CMK (cell line): ENCODE measurements at places on chromosomes 5 and 9.

DNA sequence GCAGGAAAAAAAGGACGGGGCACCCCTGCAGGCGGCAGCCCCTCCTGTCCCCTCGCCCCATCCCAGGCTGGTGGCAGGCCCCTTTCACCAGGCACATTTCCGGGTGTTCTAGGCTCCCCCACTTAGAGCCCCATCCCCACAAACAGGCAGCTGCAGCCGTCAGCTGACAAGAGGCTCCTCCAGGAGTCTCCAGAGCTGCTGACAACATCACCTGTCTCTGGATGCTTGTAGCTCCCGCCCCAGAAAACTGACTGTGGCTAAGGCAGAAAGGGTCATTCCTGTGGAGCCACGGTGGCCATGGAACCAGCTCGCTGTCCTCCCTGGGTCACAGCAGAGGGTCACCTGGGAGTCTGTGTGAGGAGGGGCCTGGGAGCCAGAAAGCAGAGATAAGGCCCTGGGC lies 50.9 kb downstream of the HMCN2 start:
- no peak for DNase-seq

DNA sequence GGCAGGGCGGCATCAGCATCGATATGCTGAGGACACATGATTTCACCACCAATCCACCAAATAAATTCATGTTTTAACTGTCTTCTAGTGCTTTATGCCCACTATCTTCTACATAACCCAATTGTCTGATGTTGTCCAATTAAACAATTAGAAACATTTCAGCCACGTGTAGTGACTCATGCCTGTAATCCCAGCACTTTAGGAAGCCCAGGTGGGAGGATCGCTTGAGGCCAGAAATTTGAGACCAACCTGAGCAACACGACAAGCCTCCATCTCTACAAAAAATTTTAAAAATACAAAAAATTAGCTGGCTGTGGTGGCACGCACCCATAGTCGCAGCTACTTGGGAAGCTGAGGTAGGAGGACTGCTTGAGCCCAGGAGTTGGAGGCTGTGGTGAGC lies 128.1 kb downstream of the MYO10 start:
- DNase-seq, result no peak

DNA sequence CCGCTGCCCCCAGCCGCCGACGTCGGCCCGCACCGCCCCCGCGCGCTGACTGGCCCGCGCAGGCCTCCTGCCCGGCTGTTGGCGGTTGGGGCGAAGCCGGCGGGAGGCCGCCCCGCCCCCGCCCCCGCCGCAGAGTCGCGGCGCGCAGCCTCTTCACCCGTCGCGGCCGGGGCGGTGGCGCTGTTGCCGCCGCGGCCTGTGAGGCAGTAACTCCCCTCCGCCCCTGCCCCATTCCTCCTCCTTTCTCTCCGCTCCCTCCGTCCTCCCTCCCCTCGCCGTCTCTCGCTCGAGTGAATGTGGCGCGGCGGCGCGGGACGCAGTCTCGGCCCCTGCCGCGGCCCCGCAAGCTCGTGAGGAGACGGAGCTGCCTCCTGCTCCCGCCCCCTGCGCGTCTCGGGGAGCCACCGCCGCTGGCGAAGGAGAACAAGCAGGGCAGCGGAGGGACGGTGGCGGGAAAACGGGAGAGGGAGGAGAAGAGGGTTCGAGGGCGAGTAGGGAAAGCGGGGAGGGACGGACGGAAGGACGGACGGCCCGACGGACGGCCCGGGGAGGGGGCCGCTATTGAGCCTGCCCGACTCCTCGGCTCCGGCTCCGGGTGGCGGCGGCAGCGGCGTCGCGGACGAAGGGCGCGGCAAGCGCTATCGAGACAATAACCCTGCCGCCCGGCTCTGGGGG lies 637 bp upstream of the ERBIN start:
- DNase-seq, result peak; percentile 69

DNA sequence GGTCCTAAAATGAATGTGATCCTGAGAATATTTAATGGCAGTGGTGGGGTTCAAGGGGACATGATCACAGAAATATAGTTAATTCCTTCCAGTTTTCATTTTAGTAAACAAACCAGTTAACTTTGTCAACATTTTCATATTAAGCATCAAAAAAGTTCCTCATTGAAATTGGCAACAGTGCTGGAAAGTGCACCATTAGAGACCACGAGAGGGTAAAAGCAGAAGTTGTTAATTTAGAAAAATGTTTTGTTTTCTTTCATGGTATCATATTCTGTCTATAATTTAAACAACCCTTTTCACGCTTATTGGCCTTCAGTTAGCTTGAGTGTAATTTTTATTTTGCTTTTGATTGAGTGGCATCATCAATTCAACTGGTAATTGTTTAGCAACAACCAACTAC lies 11.9 kb downstream of the GIN1 start:
- DNase-seq, result no peak

- DNase-seq, result no peak
Measured at GRCh38 chr9:76609285-76610010, 150.5 kb downstream of the GCNT1 start.

DNA sequence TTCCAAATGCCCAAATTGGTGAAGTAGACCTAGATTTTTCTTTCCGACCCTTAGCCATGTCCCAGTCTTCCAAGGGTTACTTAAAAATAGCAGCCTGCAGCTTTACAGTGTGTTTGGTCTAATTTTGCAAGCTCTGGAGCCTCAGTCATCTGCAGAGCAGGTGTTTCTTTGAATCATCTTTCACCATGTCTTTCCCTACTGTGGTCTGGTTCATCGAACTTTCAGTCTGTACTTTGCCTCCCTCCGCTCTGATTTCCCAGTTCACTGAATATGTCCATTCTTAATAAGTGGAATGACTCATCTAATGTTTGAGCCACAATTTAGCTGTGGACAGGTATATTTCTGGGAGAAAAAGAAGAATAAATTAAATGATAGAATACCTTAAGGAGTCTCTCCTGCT lies 1060.7 kb downstream of the EFNA5 start:
- DNase-seq, result no peak

- no peak for DNase-seq
Measured at GRCh38 chr9:134214766-134215419, 50.5 kb upstream of the RNU6ATAC start.

GRCh38 chr5:176171171-176171760 lies 67.0 kb upstream of the SIMC1 start:
- DNase-seq, result no peak

DNA sequence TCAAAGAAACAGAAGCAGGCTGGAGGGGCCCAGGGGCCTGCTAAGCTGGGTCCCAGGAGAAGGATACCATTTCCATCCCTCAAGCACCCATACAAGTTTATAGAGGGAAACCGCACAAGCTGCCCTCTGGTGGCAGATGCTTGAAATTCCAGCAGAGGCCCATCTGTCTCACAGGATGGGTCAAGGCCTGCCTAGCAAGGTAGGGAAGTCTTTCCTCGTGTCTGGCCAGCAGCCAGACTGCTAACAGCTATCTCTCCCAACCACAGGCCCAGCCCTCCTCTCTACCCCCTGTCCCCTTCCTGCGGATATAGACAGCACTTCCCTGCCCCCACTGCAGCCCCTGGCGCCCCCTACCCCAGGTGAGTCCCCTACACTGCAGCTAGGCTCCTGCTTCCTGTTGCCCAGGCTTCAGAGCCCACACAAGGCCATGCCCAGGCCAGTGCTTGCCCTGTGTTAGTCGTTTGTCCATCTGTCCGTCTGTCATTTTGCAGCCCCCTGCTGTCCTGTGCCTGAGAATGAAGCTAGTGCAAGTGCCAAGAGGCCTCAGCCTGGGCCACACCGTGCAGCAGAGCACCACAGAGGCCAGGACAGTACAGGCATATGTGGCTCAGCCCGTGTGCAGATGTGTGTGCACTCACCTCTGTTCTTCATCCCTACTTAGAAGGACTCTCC lies 26.2 kb downstream of the TCF7 start:
- peak; percentile 76 for DNase-seq

DNA sequence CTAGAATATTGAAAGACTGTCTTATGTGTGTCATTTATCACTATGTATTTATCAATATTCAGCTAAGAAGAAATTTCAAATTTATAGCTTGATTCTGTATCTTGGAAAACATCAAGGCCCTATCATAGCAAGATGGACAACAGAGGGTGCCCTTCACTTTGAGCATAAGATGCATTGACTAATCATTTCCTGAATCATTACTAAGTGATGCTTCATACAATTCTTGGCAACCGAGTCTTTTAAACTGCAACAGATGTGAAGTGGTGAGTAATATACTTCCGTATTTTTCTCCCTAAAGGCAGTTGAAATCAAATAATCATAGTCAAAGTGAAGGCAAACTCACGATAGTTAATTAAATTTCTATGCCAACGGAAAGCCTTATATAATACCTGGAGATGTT lies 318.6 kb upstream of the RGMB start:
- DNase-seq, result no peak

GRCh38 chr9:86407022-86407421 lies 52.8 kb upstream of the TUT7 start:
- no peak for DNase-seq

DNA sequence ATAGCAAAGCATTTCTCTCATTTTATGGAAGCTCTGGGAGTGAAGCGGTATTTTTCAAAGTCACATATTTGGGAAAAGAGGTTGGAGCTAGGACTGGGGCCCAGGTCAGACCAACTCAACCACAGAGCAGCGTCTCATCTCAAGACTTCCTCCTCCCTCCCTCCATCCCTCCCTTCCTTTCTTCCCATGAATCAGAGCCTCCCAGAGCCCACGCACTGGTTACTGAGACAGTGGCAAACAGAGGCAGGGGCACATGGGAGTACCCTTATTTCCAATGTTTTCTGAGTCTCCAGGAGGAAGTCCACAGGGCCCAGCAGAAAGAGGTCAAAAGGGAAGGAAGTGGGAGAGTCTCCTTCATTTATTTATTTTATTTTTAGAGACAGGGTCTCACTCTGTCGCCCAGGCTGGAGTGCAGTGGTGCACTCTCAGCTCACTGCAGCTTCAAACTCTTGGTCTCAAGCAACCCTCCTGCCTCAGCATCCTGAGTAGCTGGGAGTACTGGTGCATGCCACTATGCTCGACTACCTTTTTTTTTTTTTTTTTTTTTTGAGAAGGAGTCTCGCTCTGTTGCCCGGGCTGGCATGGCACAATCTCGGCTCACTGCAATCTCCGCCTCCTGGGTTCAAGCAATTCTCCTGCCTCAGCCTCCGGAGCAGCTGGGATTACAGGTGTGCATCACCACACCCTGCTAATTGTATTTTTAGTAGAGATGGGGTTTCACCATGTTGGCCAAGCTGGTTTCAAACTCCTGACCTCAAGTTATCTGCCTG lies 52.5 kb upstream of the CDKN2AIPNL start:
- DNase-seq, result no peak

GRCh38 chr5:55039843-55040242 lies 15.8 kb downstream of the GZMK start:
- DNase-seq, result no peak

- DNase-seq, result no peak
Measured at GRCh38 chr5:167918813-167919483, 372.5 kb upstream of the WWC1 start.

GRCh38 chr9:122656378-122656777 lies 1.0 kb downstream of the OR1B1 start:
- no peak for DNase-seq

- no peak for DNase-seq
Measured at GRCh38 chr5:112491257-112491656, 72.2 kb upstream of the EPB41L4A start.

DNA sequence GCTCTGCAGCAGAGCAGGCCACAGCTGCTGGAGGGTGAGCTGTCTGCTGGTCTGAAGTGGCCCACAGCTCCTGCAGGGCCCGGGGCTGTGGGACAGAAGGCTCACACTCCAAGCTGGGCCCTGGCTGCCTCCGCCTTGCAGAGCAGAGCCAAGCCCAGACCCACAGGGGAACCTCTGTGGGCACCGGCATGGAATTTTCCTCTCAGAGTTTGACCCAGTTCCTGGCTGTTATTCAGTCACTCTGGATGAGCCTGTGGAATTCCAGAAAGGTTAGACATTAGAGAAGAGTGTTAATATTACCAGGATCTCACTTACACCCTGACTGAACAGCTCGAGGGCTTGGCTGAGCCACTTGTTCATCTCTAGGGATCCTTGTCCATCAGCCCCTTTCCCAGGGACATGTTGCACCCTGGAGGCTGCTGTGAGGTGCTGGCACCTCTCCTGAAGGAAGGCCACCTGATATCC lies 17.5 kb downstream of the IL9 start:
- DNase-seq, result no peak

DNA sequence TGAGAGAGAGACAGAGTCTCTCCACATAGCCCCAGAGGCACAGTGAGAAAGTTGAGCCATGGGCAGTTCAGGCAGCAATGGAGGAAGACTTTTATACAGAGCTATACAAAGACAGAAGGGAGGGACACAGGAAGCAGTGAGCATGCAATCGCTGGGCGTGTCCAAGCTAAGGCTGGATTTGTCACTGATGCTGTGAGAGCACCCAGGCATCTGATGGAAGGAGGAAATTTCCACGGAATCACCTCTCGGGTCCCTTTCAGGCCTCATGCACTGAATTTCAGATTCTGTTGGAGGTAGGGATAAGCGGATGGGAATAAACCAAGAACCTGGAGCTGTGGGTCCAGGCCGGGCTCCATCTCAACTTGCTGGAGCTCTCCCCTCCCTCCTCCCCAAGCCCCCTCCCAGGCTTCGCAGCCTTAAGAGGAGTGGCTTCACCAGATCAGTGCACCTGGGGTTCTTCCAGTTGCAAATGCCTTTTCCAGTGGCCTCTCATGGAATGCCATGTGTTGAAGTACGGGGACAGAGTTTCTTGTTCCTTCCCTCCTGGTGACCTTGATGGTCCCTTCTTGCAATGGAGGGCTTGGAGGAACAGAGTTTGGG lies 114.8 kb upstream of the ALDH1B1 start:
- no peak for DNase-seq

DNA sequence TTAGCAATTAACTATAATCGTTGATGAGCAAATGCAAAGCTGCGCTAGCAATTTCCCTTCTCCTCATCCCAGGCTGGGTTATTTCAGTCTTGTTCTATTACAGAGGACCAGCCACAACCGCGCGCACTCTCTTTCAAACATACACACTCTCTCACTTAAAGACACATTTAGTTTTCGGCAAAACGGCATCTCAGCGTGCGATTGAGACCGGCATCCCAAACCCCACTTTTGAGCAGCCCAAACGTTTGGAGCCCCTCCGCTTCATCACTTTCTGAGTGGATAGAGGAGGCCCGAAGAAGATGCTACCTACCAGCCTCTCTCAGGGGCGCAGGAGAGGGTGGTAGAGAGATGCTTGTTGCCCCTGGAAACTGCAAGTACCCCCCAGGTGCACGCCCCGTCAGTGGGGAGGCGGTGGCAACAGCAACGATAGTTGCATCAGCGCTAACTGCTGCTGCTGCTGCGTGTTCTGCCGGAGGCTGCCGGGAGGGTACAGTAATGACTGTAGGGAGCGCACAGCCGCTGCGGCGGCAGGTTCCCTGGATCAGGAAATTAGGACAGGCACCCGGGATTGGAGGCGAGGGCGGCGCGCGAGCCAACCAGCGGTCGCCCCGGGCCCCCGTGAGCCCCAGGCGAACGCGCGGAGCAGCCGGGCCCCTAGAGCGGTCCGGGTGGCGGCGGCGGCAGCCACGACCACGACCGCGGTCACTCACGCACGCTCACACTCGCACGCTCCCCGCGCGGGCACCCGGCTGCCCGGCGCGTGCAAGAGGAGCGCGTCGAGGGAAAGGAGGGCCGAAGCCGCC lies 467 bp upstream of the VLDLR start:
- no peak for DNase-seq
